Stimulated activated CD4-positive, alpha-beta T cell treated with anti-CD3 and anti-CD28 coated beads, Interleukin-12 subunit alpha, Interleukin-12 subunit beta, amount 100 ng/mL, for 48 hours (primary cell): ENCODE measurements at places on chromosomes 1 and 21.

DNA sequence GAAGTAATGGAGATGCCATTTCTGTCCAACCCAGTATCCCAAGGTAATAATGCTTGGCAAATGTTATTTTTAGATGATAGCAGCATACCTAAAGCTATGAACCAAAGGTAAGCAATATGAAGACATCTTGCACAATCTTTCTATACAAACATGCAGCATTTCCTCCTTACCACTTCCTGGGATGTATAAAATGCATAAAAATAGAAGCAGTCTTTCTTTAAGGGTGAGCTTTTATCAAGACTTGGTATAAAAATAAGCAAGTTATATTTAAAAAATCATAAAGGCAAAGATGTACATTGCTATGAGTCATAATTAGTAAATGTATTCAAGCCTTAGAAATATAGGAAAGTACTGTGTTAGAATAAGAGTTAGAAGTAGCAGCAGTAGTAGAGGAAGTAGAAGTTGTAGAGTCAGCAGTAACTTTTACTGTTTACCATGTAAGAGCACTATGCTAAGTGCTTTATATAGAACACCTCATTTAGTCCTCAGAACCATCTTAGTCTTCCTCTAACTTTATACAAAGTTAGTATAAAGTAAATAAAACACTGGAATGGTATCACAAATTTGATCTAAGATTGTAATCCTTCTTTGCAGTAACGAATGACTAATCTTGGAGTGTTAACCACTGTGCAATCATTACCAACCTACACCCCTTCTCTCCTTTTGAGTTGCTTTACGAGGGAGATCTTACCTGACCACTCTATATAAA lies 371.3 kb downstream of the VAV3 start:
- DNase-seq: no peak

GRCh38 chr21:38282921-38283320 lies 26.1 kb downstream of the KCNJ15 start:
- DNase-seq: no peak

DNA sequence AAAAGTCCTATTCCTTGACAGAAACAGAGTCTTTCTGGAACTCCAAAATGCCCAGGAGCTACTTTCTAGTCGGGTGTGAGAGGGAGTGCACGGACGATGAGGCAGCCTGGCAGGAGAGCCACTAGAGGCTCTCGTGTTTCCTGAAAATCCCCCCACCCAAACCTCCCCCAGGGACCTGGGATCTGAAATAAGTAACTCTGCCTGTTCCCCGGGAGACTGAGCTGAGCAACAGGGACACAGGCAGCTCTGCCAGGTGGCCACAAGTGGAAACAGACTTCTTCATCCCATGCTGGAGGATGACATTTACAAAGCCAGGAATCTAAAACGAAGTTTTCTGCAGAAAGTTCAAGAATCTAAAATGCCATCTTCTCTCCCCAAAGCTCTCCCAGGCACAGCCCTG lies 77.1 kb downstream of the ITPKB start:
- no peak for DNase-seq

DNA sequence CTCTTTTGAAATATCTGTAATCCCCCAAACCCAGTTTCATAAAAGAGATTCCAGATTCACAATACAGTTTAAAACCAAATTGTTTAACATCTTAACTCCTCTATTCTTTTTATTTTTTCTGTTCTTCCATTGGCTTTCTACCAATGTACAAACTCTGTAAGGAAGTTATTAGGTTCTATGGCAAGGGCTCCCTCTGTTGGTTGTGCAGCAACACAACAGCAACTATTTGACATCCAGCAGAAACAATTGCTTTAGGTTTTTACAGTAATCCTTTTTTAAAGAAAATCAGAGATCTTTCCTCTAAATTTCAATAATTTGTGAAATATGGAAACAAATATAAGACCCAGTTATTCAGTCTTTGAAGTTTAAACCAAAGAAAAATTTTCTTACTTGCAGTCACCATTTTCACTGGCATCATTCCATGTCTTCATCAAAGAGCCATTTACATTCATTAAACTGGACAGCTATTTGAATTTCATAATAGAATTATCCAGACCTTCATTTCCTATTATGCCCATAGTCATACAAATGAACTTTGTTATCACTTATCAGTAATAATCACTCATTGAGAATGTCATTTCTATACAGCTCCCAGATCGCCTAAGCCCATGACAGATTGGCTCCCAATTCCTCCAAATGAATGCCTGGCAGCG lies 46.5 kb upstream of the RNF11 start:
- DNase-seq: peak; percentile 8
